Left hindlimb (tissue), 1 donor: ENCODE measurements at places on chromosomes 6 and 20.
A peak's percentile ranks its signal among the peaks of the same experiment; 100 is the strongest.

- DNase-seq, result peak; percentile 71
These were observed 698 bp downstream of the FAM210B start for GRCh38 chr20:56359212-56360132.

GRCh38 chr6:167948716-167949115 lies 48.8 kb upstream of the KIF25 start:
- no peak for DNase-seq

DNA sequence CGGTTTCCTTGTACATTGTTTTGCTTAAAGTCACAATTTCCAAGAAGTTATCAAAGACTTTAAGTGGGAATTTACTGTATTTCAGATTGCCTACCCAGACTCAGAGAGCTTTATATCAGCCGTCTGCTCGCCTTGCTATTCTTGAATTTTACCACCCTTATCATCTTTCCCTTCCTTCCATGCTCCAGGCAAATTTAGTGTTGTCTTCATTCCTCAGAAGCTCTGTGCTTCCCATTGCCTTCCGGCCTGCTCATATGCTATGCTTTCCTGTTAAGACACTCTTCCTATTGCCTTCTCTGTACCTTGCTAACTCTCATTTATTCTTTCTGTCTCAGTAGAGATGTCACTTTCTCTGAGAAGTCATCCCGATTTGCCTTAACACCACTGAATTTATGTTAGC lies 52.1 kb downstream of the CD2AP start:
- DNase-seq, result no peak

- DNase-seq, result peak; percentile 65
These were observed 191.8 kb upstream of the RREB1 start for GRCh38 chr6:6915813-6916547.

DNA sequence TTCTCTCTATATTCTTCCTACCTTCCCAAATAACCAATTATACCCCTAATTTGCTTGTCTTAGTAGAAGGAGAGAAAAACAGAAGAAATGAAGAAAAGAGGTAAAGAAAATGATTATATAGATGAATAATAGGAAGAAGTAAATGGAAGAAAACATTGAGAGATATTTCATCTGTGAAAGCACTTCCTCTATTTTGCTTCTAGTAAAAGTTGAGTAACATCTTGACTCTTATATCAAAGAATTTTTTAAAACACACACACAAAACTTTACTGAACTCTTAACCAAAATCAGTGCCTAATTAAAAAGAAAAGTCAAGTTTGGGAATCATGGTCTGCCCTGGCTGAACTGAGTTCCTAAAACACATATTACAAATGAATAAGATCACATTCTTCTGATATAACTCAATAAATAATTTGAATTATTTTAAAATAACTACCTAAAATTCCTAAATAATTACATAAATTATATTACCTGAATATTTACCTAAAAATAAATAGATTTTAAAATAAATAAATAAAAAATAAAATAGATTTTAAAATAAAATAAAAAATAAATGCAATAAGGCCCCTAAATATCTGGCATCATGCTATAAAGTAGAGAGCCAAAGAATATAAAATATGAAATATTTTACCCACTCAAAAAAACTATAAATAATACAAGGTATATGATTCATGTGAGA lies 8.8 kb downstream of the SLC17A2 start:
- DNase-seq, result no peak
